Activated CD4-positive, alpha-beta memory T cell treated with anti-CD3 and anti-CD28 coated beads for 36 hours (primary cell): ENCODE measurements at places on chromosomes 7 and 10. TPM values are rescaled to one million over a fixed set of nuclear protein-coding genes. Genes with fewer than 3 reads are reported as not detected.

The CPA5 gene
- total RNA-seq: 0.15 TPM

The HABP2 gene
- total RNA-seq: not detected

The PILRA gene
- 0.76 TPM for total RNA-seq

The NOLC1 gene
- total RNA-seq: 165 TPM

The FAM25G gene
- total RNA-seq: not detected

The C7orf57 gene
- total RNA-seq: 0.71 TPM
